ENCODE measurements at places on chromosomes 7 and 10.

DNA sequence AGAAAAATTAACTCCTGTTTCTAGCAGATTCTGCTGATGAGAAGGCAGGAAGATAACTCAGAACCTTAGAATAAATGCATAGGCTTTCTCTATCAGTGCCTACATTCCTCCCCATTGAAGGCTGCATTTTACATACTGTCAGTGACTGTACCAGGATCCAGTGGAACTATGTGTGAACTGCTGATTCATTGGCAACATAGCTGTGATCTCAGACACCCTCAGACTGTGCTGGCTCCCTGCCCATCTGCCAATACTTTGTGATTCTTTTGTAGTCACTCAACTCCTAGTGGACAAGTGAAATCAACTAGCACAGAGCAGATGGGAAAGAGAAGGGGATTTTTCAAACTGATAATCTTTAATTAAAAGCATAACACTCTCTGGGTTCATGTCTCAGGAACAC, 375.8 kb downstream of the MDFIC start:
- no peak for DNase-seq

DNA sequence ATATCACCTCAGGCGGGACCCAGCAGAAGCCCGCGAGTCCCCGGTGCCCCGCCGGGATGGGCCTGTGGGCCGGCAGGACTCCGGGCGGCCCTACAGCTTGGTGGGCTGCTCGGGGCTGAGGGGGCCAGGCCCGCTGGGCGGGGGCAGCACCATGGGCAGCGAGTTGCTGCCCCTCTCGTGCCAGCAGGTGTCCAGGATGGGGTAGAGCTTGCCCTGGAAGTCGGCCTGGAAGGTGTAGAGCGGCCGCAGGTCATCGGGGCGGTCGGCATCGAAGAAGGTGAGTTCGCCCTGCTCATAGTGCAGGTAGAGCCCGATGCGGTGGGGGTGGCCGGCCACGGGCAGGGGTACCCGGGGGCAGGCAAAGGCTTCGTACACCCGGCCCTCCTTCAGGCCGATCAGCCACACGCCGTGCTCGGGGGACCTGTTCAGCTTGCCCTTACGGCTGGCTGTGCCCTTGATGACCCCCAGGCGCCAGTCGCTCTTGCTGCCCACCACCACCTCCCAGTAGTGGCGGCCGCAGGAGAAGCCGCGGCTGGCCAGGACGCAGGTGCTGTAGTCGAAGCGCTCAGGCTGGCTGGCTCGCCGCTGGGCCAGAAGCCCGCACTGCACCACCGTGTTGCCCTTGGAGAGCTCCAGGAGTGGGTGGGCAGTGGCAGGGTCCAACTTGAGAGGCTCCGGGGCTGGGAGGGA, 4.3 kb upstream of the NSUN5 start:
- DNase-seq: no peak

GRCh38 chr10:110561292-110561691, 6.2 kb upstream of the SMC3 start:
- DNase-seq: no peak

DNA sequence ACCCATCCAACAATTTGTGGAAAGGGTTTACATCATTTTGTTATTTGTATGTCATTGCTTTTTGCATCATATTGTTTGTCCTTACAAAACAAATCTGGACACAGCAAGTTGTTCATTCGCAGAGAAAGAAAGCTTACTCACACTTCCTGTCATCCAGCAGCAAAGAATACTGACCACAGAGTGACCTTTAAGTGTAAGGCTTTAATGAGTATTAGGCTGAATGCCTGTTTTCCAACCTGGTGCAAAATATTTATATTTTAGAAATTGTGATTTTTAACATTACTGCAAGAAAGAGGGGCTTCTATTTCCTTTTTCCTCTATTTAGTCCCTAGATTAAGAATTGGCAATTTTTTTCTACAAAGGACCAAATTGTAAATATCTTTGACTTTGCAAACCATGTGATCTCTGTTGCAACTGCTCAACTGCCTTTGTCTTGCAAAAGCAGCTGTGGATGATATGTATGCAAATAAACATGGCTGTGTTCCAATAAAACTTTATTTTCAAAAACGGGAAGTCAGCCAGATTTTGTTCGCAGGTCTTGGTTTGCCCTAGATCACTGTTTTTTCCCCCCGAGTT, 27.8 kb upstream of the ITGB1 start:
- no peak for DNase-seq

DNA sequence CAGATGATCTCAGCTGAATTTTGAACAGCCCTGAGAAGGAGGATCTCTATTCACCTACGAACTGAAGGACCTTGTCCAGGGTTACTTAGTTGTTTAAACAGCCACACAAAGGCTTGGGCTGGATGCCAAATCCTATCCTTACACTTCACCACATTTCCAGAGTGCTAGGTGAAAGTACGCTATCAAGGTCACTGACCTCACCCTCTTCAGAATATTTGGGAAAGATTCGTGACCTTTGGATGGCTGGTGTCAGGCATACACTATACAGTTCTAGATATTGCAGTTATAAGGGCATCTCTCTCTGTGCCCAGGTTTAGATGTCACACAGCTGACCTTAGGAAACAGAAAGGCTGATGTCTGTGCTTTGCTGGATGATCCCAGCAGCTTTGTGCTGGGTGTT, 61.2 kb upstream of the ABLIM1 start:
- no peak for DNase-seq

DNA sequence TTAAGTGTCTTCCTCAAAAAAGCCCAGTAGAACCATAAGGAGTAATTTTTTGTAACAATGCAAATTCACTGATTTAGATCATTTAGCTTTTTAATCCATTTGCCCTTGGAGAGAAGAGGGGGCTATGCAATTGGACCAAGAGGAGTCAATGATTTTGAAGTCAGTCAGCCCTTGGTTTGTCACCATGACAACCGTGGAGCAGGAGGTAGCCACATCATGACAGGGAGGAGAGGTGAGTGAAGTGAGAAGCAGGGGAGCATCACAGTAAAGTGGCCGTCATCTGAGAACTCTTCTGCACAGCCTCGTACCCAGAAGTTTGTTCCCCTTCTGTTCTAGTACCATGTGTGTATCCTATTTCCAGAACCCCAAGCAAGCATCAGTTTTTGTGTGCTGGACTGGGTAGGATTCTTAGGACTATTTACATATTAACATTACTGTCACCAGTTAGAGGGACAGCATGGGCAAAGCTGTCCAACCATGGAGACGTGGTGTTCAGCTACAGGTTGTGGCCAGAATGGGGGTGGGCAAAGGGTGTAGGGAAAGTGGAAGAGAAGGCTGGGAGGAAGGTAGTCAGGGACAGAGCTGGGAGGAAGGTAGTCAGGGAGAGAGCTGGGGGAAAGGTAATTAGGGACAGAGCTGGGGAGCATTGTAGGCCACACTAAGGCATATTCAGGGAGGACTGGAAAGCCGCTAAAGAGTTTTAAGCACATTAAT, 13.1 kb downstream of the UBE3C start:
- no peak for DNase-seq

GRCh38 chr10:6101181-6101580, 12.3 kb downstream of the RBM17 start:
- no peak for DNase-seq

DNA sequence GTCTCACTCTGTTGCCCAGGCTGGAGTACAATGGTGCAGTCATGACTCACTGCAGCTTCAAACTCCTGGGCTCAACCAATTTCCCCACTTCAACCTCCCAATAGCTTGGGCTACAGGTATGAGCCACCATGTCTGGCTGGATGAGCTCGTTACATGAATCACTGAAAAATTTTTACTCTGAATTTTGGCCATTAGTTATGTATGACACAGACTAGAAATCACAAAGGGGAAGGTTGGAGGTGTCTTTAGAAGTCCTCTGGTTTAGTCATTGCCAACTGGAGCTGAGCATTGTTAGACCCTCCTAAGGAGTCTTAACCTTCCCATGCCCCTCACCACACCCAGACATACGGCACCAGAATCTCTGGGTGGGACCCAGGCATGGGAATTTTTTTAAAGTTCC, 34.7 kb downstream of the SVIL start:
- DNase-seq: no peak
